Stimulated activated CD4-positive, alpha-beta T cell treated with anti-CD3 and anti-CD28 coated beads, Interleukin-1b, Interleukin-23, amount 100 ng/mL, for 4 hours (primary cell): ENCODE measurements at places on chromosomes 12 and 14.

DNA sequence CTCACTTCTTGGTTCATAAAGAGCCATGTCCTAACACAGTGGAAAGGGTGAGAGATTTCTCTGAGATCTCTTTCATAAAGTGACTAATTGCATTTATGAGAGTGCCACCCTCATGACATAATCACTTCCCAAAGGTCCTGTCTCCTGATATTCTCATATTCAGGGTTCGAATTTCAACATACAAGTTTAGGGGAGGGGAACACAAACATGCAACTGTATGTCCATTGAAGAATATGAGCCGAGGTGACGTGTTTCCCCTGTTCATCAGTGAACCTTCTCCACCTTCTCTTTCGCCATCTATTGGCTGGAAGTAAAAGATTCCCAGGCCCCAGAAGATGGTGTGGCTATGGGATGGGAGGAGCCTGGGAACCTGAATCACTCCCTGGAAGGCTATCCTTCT is 354.2 kb upstream of the ATP2B1 start:
- DNase-seq, result no peak

DNA sequence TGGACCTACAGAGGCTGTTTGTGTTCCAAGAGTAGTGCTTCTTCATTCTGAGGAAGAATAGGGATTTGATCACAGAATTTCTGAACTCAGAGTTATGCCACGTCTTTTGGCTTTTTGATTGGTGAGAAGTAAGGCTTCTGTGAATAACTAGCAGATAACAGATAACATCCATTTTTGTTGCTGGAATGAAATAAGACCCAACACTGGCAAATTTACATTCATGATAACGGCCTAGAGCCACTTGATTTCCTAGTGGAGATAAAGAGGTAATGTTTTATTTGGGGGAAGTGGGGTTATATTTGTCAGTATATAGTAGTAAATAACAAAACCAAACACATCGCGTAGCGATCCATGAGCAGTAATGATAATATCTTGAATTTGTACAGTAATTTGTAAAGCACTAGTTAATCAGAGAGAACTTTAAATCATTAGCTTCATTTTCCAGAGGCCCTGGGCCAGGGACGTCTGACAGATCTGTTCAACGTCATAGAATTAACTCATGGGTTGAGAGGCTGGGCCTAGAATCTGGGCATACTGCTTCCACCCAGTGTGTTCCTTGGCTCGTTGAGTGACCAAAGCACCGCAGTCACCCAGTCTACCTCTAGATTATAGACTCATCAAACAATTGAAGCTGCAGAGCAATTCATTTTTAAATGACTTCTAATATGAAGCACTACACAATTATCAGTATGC is 79.6 kb downstream of the HMGA2 start:
- DNase-seq, result no peak

GRCh38 chr12:3558854-3559253 is 67.9 kb downstream of the PRMT8 start:
- DNase-seq, result no peak

- no peak for DNase-seq
Measured at GRCh38 chr12:13173012-13173932, 23.3 kb upstream of the EMP1 start.

GRCh38 chr14:65354715-65355114 is 57.8 kb upstream of the FUT8 start:
- DNase-seq, result no peak

GRCh38 chr12:128026696-128027574 is 240.0 kb upstream of the TMEM132C start:
- DNase-seq, result no peak

- no peak for DNase-seq
Measured at GRCh38 chr12:51329742-51330141, 5.8 kb upstream of the BIN2 start.

GRCh38 chr14:58054100-58054499 is 97.9 kb downstream of the ARMH4 start:
- DNase-seq, result no peak

GRCh38 chr14:22981876-22982476 is 375 bp downstream of the AJUBA start:
- DNase-seq, result no peak

DNA sequence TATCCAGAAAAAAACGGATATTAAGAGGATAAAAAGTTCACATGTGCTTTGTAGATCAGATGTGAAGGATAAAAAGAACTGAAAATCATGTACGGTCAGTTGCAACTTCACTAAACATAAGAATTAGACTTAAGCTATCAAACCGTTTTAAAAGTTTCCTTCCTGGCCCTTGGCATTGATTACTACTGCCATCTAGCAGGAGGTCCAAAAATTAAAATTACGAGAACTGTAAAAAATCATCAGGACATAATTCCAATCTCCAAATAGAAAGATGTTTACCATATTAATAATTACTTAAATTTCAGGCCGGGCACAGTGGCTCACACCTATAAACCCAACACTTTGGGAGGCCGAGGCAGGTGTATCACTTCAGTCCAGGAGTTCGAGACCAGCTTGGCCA is 7.9 kb downstream of the WDR89 start:
- DNase-seq, result no peak

GRCh38 chr14:56579345-56580220 is at the start of gene TMEM260:
TMEM260 (plus strand) TSS chr14:56579798; CDS start chr14:56579915, 117 bp downstream.
- peak; percentile 86 for DNase-seq

DNA sequence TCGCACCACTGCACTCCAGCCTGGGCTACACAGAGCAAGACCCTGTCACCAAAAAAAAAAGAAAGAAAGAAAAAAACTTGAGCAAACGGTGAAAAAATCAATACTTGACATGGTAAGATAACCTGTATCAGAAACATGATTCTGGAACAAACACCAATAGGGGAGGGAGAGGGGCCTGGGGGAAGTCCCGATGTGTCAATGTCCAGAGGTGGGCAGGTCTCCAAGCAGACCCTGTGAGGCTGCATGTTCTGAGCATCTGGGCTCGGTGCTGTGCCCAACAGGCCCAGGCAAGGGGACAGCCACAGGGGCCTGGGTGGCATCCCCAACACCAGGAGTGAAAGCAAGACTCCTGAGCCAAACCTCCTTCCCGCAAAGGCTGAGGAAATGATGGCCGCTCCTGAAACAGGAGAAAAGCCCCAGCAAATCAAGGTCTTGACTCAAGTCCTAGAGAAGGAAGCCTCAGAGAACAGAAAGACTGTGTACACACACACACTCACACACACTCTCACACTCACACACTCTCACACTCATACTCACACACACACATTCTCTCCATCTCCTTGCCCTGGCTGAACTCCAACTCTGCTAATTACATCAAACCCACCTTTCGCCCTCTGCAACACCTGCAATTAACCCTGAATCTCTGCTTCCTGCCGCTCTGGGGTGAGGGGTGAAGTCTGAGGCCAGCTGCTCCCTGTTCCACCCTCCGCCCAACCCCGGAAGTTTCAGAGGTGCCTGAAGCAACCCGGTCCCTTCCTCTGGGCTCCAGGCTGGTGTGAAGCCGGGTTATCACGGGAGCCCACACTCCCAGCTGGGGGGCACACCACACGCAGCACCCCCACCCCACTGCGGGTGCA is 20.4 kb downstream of the CCDC88C start:
- no peak for DNase-seq

GRCh38 chr12:49798248-49798647 is 30.0 kb downstream of the NCKAP5L start:
- DNase-seq, result no peak

GRCh38 chr14:55877942-55878341 is 240.3 kb upstream of the PELI2 start:
- DNase-seq, result no peak

GRCh38 chr14:67875175-67876006 is 55.8 kb downstream of the RAD51B start:
- DNase-seq, result no peak

GRCh38 chr12:75705749-75706711 is 194.6 kb upstream of the KRR1 start:
- DNase-seq, result no peak

DNA sequence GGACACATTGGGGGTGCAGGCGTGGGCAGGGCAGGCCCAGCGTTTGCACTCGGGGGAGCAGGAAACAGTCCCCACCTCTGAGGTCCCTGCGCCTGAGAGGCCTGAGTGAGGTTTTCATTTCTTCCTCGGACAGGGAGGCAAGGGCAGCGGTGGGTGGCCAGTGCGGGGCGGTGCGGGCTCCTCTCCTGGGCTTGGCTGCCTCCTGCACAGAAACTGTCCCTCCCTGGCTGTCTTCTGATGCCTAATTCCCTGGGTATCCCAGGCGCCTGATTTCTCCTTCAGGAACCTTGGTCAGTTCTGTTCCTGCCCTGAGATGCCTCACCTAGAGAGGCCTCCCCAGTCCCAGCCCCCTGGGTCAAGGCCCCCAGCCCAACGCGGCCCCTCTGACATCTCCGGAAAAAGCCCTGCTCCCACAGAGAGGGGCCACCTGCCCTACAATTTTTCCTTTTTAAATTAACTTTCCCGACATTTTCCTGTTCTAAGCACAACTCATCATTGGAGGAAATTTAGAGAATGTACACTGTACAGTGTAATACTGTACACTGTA is 260.3 kb downstream of the ADGRD1 start:
- DNase-seq, result no peak

DNA sequence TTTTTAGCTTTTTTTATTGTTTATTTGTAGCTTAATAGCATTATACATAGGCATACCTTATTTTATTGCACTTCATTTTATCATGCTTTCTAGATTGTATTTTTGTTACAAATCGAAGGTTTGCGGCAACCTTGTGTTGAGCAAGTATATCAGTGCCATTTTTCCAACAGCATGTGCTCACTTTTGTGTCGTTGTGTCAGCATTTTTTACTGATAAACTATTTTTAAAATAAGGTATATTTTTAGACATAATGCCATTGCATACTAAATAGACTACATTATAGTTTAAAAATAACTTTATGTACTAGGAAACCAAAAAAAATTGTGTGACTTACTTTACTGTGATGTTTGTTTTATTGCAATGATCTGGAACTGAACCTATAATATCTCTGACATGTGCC is 56.2 kb upstream of the RESF1 start:
- DNase-seq, result no peak
